ENCODE measurements at places on chromosomes 6 and 20. TPM values are rescaled to one million over a fixed set of nuclear protein-coding genes. Genes with fewer than 3 reads are reported as not detected.
A peak's percentile ranks its signal among the peaks of the same experiment; 100 is the strongest.

GRCh38 chr6:6592826-6593475, 4.4 kb downstream of the LY86 start:
- no peak for DNase-seq

- no peak for DNase-seq
Measured at GRCh38 chr6:2854396-2854982, 12.8 kb upstream of the SERPINB1 start.

The ADGB gene
- not detected for total RNA-seq

The DYNLT2 gene
- total RNA-seq = 0.76 TPM

DNA sequence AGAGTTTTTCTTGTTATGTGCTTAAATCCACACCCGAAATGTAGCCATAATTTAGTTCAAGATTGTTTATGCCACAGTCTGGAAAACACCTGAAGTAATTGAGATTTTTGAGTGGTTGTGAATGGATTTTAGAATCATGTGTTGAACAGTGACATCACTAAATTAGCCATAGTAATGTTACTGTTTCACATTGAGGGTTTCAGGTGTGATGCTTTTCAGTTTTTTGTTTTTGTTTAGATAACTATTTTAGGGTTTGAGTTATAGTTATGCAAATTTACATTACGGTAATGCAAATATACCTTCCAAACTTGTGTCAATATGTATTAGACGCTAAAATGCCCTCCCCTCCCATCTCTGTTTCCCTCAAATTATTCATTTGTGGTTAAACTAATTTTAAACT, 22.9 kb downstream of the QKI start:
- no peak for DNase-seq

- DNase-seq = peak; percentile 66
Measured at GRCh38 chr6:30411515-30412207, 66.7 kb downstream of the RPP21 start.

The ANGPT4 gene
- total RNA-seq = not detected

The RRBP1 gene
- 253 TPM for total RNA-seq

GRCh38 chr6:38831865-38832264, 116.8 kb downstream of the DNAH8 start:
- DNase-seq = no peak
